ENCODE measurements at places on chromosomes 3 and 15.

DNA sequence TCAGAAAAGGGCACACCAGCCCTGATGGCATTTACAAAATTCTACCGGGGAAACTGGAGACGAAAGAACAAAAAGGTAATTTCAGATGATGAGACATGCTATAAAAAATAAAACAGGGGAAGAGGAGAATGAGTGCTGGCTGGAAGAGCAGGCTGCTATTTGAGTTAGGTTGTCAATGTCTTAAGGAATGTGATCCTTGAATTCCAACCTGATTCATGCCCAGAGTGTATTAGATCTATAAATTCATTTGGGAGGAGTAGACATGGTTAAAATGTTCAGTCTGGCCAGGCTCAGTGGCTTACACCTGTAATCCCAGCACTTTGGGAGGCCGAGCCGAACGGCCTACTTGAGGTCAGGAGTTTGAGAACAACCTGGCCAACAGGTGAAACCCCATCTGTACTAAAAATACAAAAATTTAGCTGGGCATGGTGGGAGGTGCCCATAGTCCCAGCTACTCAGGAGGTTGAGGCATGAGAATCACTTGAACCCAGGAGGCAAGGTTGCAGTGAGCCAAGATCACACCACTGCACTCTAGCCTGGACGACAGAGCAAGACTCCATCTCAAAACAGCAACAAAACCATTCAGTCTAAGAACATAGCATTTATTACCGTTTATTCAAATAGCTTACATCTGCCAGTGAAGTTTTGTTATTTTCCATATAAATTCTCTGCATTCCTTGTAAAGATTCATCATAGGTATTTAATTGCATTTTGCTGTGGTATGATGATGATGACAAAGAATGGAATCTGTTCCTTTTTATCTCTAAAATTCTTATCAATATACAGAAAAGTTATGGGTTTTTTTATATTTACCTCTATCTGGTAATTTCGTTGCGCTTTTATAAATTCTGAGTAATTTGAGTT is 126.7 kb upstream of the NR2E3 start:
- no peak for DNase-seq

DNA sequence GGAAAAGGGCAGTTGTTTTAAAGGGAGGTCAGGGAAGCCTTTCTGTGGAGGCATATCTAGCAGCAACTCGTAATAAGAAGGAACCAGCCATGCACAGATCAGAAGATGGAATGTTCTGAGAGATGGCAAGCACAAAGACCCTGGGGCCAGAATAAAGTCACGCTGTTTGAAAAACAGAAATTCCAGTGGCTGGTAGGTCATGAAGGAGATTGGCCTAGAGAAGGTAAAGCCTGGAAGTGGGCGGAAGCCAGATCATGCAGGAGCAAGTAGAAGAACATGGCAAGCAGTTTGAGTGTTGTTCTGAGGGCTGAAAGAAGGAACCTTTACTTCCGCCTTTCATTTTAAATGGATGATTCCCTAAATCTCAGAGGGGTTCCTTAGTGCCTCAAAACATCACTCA is 208.1 kb upstream of the PPP2R3A start:
- DNase-seq: no peak

DNA sequence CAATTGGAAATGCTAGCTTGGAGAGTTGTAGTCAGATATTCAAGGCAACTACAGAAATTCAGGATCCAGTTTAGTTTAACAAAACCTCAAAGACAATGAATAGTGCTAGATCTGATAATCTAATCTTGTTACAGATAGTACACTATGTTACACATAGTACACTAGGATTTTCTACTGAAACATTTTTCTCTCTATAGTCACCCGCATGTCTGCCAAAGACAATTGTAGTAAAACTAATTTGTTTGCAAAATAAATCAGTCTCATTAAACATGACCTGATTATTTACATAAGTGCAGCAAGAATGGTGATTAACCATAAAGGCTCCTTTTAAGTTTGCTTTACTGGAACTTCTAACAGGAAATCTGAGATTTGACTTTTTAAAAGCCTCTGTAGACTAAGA is 52.0 kb downstream of the ILDR1 start:
- no peak for DNase-seq

GRCh38 chr3:88141458-88142083 is 8.2 kb upstream of the C3orf38 start:
- DNase-seq: no peak

DNA sequence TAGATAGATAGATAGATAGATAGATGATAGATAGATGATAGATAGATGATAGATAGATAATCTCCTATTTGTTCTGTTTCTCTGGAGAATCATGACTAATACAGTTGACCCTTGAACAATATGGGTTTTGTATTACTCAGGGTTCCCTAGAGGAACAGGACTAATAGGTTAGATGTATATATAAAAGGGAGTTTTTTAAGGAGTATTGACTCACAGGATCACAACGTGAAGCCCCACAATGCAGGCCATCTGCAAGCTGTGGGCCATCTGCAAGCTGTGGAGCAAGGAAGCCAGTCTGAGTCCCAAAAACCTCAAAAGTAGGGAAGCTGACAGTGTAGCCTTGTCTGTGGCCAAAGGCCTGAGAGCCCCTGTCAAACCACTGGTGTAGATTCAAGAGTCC is 67.6 kb downstream of the PYDC2 start:
- DNase-seq: no peak

Measured in Jurkat, Clone E6-1 (cell line).